ENCODE measurements at places on chromosomes 5 and 9.
A peak's percentile ranks its signal among the peaks of the same experiment; 100 is the strongest.

DNA sequence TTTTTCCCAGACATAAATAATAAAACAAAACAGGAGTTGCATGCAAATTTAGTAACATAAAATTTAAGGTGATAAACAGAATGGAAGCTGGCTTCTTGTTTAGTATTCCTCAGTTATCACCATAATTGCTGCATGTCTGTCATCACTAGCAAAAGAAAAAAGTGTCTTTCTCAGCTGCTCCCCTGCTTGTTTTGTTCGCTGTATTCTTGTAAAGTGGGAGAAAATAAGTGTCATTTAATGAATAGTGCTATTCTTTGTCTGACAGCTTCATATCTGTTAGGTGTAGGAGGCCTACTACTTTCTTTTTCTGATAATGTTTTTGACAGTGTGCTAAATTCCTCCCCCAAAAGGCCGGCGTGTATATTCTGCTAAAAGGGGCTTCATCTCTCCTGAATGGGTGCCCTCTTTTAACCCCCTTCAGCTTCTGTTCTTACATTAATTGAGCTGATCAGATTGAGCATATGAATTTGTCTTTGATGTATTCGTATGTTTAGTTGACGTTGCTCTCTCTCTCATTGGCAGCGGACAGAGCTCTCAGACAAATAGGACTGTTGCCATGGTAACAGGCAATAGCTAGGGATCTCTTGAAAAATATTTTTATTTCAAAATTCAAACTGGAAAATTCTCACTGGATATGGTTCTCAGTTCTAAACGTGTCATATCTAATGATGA is 303.8 kb downstream of the KIAA0825 start:
- no peak for DNase-seq

DNA sequence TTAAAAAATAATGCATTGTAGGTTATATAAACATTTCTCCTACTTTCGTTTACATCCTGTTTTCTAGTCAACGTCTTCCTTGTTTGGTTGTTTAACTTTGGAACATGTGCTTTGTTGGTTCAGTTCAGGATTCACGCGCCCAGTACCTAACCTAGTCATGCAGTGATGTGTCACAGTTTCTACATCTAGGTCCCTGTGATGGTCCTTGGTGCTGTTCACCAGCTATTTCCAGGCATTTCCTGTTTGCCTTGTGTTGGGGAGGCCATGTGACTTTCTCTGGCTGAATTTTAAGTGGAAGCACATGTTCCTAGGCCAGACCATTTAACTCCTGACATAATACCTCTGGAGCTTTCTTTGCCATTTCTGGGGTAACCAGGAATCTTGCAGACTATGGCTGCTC is 292.3 kb downstream of the SMARCA2 start:
- peak; percentile 82 for DNase-seq

GRCh38 chr9:128845186-128845931 is 15.8 kb upstream of the SPOUT1 start:
- DNase-seq = no peak

DNA sequence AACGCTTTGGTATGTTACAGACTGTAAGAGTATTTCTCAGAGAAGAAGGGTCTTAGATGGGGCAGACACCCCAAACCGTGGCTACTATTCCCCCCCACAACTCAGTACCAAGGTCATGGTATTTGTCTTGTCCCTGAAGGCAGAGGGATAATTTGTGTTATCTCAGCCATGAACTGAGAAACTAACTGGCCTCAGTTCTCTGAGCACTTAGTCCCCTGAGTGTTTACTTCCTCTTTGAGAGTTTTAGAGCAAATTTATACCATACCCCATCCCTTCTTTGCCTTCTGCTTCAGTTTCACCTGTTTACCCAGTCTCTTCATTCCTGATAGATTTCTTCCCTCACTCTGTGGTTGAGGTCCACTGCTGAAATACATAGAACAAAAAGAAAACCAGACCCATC is 183.9 kb downstream of the LRRC70 start:
- DNase-seq = no peak

Measured in HS-5 (cell line).